CD4-positive, alpha-beta T cell treated with Interleukin-2 at 100 ng/mL for 4 hours (primary cell): ENCODE measurements at places on chromosomes 2 and 18.

DNA sequence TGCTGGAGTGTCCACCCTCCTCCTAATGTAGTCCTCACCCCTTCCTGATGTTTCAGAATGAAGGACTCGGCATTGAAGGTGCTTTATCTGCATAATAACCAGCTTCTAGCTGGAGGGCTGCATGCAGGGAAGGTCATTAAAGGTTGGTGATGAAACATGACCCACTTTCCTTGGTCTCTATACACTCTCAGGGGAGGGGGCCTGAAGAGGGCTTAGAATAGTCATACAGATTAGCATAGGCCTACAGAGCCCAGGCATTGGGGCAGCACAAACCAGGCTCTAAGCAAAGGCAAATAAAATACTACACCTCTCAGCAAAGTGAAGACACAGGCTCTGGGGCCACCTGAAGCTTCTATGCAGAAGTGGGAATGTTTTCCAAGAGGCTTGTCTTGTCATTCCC is 1.8 kb downstream of the IL36RN start:
- DNase-seq, result no peak

DNA sequence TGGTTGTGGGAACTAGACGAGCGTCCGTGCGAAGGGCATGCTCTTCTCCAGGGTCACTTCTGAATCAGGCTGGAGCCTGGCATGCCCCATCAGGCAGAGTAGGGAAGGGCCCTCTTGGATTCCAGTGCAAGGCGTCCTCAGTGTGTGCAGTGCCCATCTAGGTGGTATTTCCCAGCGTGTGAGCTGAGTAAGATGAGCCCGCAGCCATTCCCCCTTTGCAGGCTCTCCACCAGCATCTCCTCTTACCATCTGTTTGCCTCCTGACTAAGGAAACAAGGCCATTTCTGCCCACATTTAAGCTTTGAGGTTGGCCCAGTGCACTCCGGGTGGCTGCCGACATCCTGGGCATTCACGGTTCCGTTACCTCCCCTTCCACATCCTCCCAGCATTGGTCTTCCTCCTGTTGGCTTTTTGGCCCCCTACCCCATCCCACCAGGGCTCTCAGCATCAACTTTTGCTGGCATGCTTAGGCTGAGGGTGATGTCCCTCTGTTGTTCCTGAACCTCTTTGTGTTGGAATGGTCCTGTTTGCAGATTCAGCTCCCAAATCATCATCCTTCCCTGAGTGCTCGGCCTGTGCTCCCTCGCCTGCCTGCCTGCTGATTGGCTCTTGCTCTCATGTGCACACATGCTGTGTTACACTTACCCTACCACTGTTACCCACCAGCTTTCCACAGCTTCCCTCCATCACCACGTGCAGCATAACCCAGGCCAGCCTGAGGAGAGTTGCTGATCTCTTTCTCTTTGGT is 11.8 kb downstream of the CEP68 start:
- no peak for DNase-seq

- DNase-seq, result no peak
Measured at GRCh38 chr2:8753609-8754008, 71.8 kb downstream of the ID2 start.

DNA sequence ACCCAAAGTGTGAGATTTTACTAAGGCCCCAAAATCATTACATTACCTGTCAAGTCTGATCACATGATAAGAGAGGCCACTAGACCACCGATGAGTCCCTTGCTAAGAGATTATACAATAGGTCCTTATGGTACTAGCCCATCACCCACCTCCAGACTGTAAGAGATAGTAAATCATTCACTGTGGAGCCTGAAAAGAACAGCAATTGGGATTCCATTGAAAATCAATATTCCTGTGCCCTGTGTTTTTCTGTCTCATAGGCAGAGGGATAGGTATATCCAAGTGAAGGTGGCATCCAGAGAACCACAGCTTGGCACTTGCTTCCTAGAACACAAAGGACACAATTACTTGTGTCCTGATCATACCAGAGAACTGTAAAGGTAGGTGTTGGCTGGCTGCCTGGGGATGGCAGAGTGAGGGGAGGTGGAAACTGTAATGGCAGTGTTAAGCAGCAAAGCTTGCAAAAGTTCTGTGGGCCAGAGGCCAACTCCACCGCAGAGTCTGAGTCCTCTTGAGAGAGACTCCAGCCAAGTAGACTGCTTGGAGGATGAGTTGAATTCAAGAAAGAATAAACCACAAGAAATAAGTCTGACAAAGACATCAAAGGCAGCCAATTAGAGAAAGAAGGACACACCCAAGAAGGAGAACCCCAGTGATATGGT is 102.0 kb upstream of the PIEZO2 start:
- DNase-seq, result no peak

- peak; percentile 6 for DNase-seq
Measured at GRCh38 chr18:37270038-37270665, 295.4 kb downstream of the CELF4 start.

GRCh38 chr2:240568678-240569522 is 616 bp downstream of the RNPEPL1 start:
- peak; percentile 60 for DNase-seq

DNA sequence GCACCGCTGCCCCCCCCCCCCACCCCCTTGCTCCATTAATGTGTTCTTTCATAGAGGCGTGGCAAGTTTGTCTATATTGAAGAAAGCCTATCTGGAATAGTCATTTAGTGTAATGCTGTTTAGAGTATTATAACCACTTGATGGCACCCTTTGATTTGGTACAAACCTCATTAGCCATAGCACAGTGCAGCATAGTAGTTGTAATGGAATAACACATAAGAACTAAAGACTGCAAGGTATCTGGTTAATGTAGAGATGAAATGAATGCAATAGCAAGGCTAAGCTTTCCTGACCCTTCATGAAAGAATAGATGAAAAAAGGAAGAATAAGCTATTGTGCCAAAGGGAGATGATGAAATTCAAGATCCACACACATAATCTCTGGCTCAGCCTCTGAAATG is 81.9 kb downstream of the EHBP1 start:
- DNase-seq, result no peak

DNA sequence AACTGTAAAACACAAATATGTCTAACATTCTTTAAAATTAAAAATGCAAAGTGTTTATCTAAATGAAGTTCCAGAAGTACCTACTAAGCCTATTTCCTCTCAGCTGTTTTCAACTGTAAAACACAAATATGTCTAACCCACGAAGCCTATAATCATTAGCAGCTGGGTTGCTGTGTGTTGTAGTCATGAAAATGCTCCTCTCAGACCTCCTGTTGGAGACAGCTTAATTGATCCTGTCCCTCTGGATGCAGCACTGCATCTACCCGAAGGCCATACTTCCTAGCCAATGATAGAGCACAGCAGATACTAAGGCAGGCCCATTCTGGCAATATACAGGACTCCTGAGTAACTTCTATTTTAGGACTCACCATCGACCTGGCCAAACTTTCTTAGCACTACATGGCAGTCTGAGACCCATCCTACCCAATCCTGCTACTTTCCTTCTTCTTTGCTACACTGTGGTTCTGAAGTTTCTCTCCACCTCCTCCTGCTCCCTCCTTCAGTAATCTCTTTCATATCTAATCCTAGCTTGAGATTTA is 92.5 kb upstream of the RBBP8 start:
- DNase-seq, result no peak

GRCh38 chr18:34626404-34627136 is 83.5 kb upstream of the DTNA start:
- DNase-seq, result no peak

DNA sequence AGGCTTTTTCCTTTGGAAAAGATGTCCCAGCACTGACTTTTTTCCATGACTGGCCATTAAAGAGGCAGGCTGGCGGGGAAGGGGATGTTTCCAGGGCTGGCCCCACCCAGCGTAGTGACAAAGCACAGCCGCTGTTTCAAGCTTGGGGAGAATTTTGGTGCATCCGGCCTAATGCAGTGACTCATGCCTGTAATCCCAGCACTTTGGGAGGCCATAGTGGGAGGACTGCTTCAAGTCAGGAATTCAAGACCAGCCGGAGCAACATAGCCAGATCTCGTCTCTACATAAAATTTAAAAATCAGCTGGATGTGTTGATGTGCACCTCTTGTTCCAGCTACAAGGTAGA is 78.0 kb upstream of the SH3BP4 start:
- DNase-seq, result no peak

DNA sequence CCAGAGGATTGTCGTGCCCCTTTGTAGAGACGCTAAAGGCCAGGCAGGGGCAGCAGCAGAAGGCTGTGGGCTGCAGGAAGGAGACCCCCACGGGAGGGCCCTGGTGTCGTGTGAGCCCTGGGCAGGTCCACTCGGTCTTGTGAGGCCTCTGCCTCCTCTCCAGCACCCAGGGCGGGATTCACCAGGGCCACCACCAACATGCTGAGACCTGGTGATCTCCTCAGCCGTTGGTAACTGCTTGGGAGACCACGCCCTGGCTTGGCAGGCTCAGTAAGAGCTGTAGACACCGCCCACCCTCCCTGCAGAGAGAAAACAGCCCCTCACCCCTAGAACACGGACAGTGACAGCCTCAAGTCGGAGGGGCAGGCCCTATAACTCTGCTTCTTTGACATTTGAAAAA is 21.1 kb downstream of the MBP start:
- DNase-seq, result no peak

GRCh38 chr2:19330436-19330835 is 28.0 kb downstream of the OSR1 start:
- no peak for DNase-seq

DNA sequence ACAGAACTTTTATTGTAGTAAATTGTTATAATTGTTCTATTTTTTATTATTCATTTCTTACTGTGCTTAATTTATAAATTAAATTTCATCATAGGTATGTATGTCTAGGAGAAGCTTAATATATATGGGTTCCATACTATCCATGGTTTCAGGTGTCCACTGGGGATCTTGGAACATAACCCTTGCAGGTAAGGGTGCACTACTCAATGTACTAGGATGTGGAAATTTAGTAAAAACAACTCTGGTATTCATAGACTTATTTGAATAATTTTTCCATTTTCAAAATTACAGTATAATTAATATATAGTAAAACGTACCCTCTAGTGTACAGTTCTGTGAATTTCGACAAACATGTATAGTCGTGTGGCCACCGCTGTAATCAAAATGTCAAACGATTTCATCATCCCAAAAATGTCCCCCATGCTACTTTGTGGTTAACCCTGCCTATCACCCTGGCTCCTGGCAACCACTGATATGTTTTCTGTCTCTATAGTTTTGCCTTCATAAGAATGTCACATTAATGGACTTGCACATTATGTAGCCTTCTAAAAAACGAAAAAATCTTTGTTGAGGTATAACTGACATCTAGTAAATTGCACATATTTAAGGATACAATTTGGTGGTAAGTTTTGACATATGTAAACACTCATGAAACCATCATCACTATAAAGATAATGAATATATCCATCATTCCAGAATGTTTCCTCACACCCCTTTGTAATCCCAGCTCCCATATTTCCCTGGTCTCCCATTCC is 45.7 kb downstream of the ARL5A start:
- DNase-seq, result no peak

GRCh38 chr2:20330192-20330591 is 20.5 kb downstream of the PUM2 start:
- no peak for DNase-seq

- no peak for DNase-seq
Measured at GRCh38 chr18:77395953-77396352, 146.3 kb downstream of the GALR1 start.

GRCh38 chr2:147382322-147382948 is 462.4 kb upstream of the ACVR2A start:
- no peak for DNase-seq

DNA sequence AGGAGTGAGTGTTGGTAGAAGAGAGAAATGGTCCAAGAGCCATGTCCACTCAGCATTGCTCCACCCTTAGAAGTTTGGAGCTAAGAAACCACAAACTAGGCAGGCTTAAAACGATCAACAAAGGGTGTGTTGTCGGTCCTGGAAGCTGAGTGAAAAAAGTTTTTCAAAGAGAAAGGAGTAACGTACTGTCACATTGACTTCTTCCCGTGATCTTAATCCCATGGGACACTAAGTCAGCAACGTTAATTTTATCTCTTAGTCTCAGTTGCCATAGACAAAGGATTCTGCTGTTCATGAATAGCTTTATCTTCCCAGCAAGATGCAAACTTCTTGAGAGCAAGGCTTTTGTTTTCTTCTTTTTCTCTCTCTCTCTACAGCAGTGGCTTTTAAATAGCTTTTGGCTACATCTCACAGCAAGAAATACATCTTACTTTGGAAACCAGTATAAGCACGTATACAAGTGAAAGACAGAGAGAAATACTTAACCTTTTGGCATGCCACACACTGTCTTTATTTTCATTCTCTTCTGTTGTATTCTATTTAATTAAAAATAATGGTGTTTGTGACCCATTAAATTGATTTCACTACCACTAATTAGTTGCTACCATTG is 377.4 kb downstream of the TGIF1 start:
- no peak for DNase-seq

- DNase-seq, result no peak
Measured at GRCh38 chr2:171281110-171281509, 120.4 kb upstream of the TLK1 start.

GRCh38 chr2:115624332-115624731 is 1181.9 kb downstream of the DPP10 start:
- no peak for DNase-seq

GRCh38 chr2:177731384-177731783 is 338.8 kb downstream of the AGPS start:
- no peak for DNase-seq

DNA sequence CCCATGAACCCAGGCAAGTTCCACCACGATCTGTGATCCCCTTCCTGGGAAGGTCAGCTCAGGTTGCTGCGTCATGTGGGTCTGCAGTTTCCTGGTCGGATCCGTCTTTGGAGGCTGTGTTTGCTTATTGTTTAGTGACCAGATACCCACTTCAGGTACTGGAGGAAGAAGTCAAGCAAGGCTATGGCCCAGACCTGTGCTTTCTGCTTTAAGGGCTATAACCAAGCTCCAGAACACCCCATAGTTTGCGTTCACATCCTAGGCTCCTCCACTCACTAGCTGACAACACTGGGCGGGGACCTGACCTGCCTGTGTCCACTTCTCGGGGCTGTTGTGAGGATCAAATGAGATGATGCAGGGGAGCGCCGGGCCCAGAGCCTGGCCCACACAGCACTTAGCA is 44.0 kb downstream of the MAL start:
- DNase-seq, result no peak

GRCh38 chr2:68103030-68103708 is 40.4 kb upstream of the C1D start:
- no peak for DNase-seq

GRCh38 chr18:35029103-35029502 is 12.1 kb upstream of the MAPRE2 start:
- DNase-seq, result no peak

DNA sequence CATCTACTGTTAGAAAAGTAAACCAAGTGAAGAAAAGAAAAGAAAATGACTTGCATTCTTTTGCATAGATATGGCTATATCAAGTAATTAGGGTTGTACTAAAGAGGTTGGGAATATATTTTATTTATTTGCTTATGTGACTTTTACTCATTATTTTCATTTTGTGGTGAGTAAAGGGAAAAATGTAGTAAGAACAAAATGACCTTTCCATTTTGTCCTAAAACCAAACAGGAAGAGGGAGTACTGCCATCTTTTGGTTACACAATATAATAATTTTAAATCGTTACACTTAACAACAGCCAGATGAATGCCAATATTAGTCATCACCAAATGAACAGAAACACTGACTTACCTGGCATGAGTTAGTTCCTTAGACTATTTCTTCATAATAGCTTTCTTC is 47.3 kb upstream of the NDUFV2 start:
- DNase-seq, result no peak
